CD4-positive, alpha-beta T cell treated with Interleukin-15 for 4 hours (primary cell): ENCODE measurements at places on chromosomes 12 and 14.
A peak's percentile ranks its signal among the peaks of the same experiment; 100 is the strongest.

DNA sequence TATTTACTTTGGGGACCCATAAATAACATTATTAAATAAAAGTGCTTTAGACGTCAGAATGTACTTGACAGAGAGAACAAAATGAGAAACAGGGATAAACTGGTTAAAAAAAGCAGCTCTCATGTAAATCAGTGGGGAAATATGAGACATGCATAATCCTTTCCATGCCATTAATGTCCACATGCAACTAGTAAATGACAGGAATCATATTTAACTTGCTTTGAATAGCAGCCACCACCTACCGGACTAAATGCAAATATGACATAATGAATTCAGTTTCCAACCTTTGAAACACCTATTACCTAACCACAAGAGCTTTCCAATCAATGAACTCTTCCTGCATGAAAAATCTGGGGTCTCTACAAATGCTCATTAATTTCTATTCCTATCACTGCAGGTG is 19.6 kb downstream of the FGD6 start:
- no peak for DNase-seq

DNA sequence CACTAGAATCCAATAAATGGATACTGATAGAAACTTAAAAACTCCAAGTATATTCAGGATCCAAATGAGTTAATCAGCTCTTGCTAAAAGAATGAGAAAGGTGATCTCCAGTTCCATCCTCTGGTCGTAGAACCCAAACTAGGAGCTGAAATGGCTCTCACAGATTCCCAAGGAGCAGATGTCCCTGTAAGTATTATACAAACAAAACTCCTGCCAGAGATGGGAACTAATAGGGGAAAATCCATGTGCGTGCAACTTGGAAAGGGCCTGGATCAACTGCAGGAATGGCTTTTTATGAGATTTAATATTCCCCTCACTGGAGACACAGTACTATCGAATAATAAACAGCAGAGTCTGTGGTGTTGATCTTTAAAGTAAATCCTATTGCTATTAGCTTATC is 309.2 kb upstream of the TBX3 start:
- DNase-seq, result no peak

- DNase-seq, result no peak
Measured at GRCh38 chr12:110168732-110169455, 44.7 kb downstream of the IFT81 start.

DNA sequence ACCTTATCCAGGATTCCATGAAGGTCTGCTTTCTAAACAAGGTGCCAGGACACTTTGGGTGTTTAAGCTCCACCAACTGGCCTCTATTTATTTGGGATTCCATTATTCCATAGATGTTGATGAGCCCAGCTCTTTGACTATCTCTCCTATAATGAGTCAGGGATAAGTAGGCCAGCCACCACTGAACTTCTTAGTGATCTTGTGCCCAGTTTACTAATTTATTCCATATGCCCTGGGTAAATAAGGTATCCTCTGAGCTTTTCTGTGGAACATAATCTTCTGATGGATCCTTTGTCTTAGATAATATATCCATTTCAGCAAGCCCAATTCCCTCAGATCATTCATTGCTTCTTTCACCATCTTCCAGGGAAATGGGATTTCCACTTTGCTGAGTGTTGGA is 535.0 kb downstream of the FOXG1 start:
- no peak for DNase-seq

GRCh38 chr12:67794161-67794560 is 145.6 kb downstream of the DYRK2 start:
- no peak for DNase-seq

DNA sequence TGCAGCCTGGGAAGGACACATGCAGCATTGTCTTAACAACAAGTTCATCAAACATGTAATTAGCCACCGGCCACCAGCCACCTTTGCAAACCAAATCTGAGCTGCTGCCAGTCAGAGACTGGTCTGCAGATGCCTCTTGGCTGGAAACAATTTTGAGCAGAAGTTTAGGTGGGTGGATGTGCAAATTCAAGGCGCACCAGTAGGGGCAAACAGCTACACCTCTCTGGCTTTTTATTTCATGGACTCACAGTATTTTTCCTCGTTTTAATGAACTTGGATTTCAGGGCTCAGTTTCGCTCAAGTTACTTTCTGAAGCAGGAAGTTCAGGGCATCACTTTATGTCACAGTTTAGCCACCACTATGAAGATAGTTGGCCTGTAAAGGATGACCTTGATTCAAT is 94.3 kb downstream of the OTX2 start:
- no peak for DNase-seq

- no peak for DNase-seq
Measured at GRCh38 chr14:100332797-100333196, 9.7 kb downstream of the SLC25A47 start.

DNA sequence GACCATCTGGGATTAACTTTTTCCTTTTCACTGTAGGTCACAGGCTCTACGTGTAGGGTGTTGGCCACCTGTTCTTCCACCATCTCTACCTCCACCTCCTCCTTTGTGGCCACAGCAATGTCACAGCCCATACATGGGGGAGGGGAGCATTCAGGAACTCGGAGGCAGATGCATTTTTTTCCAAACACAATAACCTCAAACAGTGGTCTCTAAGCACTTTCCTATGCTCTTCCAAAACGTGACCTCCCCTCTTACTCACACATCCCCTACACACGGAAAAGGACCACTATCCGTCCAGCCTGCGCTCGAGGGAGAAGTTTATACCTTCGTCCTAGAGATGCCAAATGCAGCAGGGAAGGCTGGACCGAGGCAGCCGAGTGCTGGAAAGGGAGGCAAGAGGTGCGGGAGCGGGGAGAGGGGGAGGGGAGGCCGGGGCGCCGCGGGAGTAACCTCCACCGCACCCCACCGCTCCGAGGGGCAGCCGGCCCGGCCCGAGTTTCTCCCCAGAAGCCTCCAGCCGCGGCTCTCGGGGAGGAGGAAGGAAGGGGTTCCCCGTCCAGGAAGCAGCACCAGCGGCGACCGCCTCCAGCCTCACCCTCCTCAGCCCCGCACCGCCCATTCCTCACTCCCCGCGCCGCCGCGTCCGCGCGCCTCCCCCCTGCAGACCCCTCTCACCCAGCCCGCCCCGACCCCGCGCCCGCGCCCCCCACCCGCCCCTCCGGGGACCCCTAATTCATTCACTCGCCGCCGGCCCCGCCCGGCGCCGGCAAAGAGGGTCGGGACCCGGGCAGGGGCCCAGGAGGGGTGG is 594 bp downstream of the KRAS start:
- DNase-seq, result peak; percentile 35

DNA sequence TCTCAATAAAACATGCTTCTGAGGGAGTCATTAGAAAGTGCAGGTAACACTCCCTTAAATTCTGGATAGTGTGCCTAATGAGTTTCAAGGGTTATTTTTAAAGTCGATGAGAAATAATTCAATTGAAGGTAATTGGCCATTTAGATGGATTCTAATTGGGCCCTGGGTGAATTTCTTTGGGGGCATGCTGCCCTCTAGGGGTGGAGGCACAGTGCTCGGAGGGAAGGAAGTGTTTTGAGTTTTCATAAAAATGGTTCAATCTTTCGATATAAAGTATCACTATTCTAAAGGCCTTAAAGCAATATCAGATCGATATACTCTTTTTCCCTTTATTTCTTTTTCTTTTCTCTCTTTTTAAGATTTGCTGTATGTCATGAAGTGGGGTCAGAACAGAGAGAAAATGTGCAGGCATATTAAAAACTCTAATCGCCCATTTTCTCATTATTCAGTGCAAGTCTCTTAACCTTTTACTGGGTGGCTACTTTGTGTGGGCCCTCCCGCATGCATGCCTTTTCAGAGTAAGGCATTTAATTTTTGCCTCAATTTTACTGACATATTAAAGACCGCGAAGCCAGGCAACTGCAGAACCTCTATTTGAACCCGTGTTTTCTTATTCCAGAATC is 25.5 kb downstream of the NKX2-8 start:
- peak; percentile 11 for DNase-seq

- DNase-seq, result no peak
Measured at GRCh38 chr14:101521473-101521915, 39.8 kb upstream of the DIO3 start.

DNA sequence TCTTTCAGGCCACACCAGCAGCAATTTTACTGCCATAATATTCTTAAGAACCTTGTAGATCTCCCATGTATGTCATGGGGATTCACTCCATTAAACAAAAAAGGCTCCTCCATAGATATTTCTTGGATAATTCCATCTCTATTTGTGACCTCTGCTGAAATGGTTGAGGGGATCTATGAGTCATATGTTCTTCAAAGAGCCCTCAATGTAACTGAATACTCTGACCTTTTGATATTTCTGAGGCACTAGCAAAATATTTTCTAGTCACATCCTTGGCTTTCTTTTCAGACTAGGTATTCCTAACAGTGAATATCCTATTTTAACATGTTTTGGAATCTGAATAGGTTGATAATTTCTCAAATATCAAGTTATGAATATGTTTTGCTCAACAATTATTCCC is 6.6 kb downstream of the NELL2 start:
- DNase-seq, result no peak

DNA sequence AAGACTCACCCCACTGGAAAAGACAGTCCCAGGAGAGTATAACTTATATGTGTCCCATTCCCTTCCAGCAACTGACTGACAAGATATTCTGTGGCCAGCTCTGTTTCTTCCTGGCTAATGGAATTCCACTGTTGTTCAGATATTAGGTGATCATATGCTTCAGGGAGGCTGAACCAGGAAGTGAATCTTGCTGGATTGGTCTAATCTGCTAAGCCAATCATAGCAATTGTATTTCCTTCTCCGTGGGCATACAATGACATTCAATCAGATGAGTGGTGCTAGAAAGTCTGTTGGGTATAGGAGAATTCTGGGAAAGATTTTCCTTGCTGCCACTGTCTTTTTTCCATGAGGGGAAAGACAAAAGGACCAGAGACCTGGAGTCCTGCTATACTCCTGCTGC is 12.1 kb downstream of the PYGL start:
- DNase-seq, result no peak

DNA sequence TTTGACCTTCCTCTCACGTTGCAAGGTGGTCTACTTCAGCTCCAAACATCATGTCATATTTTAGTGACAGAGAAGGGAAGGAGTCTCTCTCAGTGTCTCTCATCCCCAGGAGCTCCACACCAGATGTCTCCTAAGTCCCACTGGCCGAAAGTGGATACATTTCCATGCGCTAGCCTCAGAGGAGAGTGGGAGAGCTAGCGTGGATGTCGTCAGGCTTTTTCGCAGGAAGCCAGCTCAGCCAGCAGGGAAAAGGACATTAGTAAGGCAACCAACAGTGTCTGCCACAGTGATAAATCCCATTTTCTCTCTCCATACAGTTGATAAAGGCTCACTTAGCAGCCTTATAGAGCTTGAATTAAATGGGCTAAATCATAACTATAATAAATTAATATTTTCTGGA is 155.7 kb downstream of the PELI2 start:
- no peak for DNase-seq

DNA sequence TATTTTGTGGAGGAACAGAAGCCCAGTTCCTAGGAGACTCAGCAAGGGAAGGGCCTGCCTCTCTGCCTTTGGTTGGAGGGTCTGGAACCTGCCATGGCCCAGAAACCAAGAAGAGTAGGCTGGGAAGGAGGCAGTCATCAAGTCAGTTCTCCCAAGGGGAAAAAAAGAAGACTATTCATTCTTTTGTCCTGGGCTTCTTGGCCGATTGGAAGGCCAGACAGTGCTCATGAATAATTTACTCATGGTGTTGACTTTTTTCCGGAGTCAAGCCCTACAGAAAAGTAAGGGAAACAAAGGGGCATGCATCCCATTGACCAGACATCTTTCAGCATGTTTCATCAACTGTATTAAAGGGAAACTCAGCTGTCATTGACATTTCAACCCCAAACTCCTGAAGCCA is 168.1 kb downstream of the PRKCH start:
- DNase-seq, result no peak

DNA sequence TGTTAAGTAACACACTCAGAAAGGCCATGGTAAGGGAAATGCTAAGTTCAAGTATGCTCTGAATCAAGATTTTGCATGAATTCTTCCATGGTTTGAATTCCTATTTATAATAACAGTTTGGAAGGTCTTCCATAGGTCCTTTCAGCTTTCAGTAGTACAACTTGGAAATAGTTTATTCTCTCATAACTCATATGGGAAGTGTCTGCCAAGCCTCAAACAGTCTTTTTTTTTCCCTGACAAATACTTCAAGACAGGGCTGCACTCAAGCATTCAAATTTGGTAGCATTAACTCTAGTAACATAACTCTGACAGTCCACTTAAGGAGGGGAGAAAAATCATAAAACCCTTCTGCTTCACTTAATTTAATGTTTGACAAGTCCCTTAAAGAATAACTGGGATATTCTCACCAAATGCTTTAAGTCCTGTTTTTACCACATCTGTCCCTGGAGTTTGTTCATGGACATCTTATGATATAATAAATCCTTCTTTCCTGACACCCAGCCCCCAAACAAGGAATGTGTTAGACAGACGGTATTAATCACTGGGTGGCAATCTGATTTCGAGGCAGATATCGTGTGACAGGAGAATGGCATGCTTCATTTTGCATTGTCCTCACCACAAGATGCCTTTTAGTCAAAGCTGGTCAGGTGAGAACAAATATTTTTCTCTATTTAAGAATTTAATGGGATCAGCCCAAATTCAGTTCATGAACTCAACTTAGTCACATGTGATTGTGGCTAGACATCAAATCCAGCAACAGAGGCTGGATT is 165.7 kb downstream of the BMP4 start:
- no peak for DNase-seq

DNA sequence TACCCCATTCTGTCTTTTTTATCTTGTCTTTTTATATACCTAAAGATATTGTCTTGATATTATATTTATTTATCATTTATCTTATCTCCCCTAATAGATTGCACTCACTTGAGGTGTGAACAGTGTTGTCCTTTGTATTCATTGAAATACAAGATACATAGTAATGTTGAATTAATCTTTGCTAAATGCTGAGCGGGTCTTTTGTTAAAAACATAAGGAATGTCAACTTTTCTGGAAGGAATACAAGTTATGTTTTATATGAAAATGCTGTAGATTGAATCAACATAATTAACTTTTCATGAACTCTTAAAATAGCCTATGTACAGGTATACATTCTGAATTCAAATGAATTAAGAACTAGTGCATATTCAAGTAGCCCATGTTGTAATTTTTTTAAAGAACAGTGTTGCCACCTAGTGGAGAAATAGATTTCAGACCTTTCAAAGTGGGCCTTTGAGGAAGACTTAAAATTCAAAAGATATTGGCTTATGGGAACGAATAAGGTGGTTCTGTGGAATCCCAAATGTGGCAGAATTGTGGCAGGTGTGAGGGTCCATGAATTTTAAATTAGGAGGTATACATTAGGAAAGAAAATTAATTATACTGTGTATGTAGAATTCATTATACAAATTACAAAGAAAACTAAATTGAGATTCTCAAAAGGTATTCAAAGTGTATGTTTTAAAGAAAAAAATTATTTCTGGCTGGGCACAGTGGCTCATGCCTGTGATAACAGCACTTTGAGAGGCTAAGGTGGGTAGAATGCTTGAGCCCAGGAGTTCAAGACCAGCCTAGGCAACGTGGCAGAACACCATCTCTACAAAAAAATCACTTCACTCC is 19.1 kb downstream of the BBOF1 start:
- peak; percentile 61 for DNase-seq

DNA sequence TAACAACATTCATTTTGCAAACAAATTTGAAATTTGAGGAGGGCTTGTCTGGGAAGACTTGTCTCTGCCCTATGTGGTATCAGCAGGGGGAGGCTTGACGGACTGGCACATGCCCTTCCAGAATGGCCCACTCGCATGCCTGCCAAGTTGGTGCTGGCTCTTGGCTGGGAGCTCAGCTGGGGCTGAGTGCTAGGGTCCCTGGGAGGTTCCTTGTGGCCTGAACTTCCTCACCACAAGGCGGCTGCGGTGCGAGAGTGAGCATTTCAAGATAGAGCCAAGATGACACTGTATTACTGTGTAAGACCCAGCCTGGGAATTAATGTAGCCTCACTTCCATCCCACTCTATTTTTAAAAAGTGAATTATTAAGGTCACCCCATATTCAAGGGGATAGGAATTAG is 271.6 kb upstream of the PLEKHG7 start:
- DNase-seq, result no peak
